Activated T-helper 1 cell treated with anti-CD3 and anti-CD28 coated beads, Interleukin-12 subunit alpha, Interleukin-12 subunit beta, Interleukin-2, Interleukin-4 antibody, amounts not matched to agents 30 ng/mL and 10 ng/mL and 1 ng/mL, durations not matched to agents 14 hours and 24 hours and 36 hours (primary cell): ENCODE measurements at places on chromosomes 6 and 20. TPM values are rescaled to one million over a fixed set of nuclear protein-coding genes. Genes with fewer than 3 reads are reported as not detected.

DNA sequence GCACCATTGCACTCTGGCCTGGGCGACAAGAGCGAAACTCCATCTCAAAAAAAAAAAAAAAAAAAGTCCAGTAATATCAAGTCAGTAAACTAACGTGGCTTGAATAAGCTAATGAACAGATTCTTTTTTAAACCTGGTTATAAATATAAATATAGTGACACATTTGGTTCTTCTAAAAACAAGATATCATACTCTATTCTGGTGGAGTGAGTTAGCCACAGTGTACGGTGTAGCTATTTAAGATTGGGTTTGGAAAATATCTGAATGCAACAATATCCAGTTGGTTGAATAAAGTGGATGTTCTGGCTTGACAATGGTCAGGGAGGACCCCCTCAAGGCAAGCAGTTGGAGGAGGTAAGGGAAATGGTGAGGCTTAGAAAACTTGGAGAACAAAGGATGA lies 5.9 kb upstream of the DEK start:
- no peak for DNase-seq

- no peak for DNase-seq
Observed at GRCh38 chr20:42267793-42268384, 649.7 kb upstream of the CHD6 start.

BNIP5 gene
- not detected in 2 replicates for total RNA-seq

DNA sequence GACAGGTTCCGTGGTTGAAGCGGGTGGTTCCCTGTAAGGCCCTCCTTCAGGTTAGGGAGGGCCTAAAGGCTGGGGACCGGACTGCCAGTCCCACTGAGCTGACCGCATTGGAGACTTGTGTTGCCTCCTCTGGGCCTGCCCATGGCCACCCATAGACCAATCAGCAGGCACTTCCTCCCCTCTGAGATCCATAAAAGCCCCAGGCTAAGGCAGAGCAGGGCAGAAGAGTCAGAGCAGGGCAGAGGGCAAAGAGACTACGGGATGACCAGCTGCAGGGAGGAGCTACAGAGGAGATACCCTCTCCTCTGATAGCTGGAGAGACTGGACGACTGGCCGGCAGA lies 537.4 kb downstream of the TENT5A start:
- no peak for DNase-seq

CALHM4 gene
- total RNA-seq: not detected in 2 replicates

PDE10A gene
- not detected in 2 replicates for total RNA-seq

DNA sequence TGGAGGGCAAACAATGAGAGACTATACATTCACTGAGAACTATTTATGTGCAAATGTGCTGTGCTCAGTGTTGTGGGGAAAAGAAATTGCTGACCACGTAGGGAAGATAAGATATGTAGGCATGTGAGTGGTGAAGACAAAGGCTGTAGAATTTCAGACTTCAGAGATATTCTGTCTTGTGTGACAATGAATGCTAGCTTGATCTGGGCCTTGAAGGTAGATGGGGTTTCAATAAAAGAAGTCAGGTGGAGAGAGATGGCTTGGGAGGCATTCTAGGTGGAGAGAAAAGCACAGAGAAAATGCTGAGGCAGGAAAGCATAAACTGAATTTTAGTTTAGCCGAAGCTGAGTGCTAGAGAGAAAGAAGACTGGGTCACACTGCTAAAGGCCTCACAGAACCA lies 56.8 kb upstream of the EEF1A1 start:
- no peak for DNase-seq

DNA sequence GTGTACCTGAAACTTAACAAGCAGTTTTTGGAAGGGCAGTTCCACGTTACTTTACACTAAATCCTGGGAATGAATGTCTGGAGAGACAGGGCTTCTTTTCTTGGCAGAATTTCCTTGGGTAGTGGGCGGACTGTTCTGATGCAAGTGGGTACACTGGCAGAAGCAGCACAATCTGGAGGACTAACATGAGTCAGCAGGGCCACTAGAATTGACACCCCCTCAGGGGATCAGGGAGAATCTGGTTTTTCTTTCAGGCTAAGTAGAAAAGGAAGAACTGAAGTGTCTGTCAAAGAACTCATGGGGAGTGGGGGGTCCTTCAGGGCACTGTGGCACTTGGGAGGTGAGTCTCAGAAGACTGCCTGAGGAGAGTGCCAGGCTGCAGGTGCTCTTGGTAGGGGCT lies 34.6 kb downstream of the PANK2 start:
- no peak for DNase-seq

DNA sequence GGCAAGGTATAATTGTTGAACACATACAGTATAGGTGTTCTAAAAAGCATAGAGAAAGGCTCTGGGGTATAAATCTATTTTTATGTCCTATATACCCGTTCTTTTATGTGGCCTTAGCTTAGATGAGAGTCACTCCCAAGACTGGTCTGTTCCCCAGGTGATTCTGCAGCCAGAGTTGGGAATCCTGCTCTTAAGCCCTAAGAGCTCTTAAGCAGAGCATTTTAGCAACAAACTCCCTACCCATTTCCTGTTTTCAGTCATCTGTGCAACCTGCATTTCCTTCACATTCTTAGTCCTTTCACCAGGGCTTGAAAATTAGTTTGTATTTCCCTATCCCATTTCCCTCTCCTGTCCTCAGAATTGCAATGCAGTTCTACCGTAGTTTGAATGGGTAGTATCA lies 166.1 kb downstream of the HS3ST5 start:
- DNase-seq: no peak

BLCAP gene
- 30.9 and 32.1 TPM in 2 replicates for total RNA-seq

DNA sequence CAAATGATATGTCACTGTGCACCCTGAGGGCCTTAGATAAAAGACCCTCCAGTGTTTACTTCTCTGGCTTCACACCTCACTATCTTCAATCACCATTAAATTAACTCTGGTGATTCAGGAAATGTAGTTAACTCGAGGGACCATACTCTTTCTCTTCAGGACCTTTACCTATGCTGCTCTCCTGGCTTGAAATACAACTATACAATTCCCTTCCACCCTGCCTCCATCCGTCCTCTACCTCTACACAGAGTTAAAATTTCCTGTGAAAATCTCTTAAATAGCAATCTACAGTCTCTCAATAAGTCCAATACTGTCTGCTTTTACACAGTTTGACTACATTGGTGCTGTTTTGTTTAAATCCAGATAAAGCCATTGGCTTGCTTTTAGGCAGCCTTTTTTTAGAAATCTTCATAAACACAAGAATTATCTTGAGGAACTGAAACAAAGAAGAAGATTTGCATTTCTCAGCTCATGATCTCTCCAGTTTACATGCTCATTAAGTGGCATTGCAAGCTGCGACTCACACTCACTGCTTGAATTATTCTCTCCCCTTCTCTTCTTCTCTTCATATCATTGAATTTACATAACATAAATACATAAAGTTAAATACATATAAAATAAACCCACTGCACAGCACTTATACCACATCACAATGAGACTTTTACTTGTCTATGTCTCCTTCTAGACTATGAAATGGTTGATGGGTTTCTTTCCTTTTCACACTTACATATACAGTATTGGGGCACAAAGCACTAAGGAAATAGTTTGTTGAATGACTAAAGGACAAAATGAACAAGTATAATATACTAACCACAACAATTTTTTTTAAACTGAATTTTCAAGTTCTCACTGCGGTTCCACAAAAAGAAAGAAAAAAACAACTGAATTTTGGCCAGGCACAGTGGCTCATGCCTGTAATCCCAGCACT lies 239.0 kb upstream of the KCNQ5 start:
- DNase-seq: no peak

DNA sequence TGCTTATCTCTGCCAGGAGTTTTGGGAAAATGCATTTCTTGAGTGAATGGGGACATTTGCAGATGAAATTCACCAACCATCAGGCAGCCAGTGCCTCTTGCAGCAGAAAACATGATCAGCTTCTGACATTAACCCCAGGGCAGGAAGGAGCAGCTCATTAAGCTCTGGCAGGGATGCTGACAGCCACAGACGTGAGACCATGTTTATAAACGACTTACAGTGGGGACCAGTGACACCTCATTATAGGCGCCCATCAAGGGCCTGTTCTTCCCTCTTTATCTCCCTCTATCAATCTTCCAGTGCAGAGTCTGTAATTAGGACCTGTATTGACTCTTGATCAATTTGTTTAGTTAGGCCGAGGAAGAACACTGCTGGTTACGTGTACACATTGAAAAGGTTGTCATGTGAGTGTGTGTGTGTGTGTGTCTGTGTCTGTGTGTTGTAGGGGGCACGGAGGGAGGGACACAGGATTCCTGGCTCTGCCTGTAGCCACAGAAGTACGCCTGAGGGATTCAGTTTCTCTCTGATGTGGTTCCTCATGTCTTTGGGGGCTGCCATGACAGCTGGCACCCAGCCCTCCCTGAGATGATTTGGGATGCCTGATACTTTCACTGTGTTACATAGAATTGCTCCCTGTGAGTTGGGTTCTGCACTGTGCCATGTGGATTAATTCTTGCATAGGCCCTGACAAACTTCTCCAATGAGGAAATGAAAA lies 428.4 kb upstream of the CHD6 start:
- DNase-seq: no peak

DNA sequence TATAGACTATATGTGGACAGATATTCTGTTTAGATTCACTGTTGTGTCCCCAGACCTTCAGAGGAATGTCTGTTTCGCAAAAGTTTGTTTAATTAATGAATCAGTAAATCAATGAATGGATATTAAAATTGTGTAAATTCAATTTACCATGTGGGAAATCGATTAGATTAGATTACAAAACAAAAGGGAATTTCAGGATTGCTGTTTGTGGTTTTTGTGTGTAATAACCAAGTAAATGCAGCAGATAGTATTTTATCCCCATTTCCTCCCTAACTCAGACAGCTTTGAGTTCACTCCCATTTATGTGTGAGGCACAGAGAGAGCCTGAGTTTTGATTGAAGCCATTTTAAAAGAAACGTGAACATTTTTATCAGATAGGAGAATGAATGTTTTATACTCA lies 214.8 kb downstream of the ADGB start:
- no peak for DNase-seq

DNA sequence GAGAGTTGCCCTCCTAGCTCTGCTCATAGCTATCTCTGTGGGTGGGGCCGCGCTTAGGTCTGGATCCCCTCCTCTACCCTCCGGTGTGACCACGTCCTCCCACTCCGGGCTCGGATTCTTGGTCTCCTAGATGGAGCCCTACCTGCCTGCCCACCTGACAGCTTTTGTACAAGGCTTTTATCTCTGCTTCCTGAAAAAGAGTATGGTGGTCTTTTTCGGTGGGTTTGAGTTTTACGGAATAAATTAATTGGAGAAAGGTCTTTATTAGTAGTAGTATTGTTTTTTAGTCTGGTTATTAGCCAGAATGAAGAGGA lies 773 bp downstream of the SMAP1 start:
- DNase-seq: no peak

ERMARD gene
- total RNA-seq: 26.9 and 29.2 TPM in 2 replicates

C6orf141 gene
- not detected in 2 replicates for total RNA-seq

DNA sequence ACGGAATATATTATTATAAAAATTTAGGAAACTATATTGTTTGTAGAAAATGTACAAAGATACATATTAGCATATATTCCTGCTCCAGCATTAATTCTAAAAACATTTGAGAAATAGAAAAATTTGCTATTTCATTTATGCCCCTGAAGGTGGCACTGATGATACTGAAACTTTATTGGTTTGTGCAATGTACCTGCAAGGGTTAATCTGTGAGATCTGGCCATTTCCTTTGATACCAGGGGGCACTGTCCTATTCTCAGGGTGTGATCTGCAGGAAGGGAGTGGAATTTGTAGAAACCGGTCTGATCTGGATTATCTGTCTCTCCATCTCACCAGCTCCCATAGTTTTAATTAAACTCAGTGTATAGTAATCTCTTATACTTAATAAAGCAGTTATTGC lies 625.1 kb upstream of the IMPG1 start:
- no peak for DNase-seq

NKAPL gene
- 0.16 TPM in 1 of 2 replicates, not detected in the other for total RNA-seq

RBPJL gene
- 0.18 TPM in 1 of 2 replicates, not detected in the other for total RNA-seq

GRCh38 chr6:157488058-157488457 lies 107.1 kb downstream of the ZDHHC14 start:
- no peak for DNase-seq

OR2H1 gene
- not detected in 2 replicates for total RNA-seq

GRCh38 chr20:52926505-52926904 lies 45.7 kb upstream of the TSHZ2 start:
- DNase-seq: no peak

- no peak for DNase-seq
Observed at GRCh38 chr6:47151232-47151898, 109.2 kb upstream of the ADGRF1 start.

CRYBG1 gene
- total RNA-seq: 10.2 and 11.4 TPM in 2 replicates

KLC4 gene
- total RNA-seq: 12.7 and 13.7 TPM in 2 replicates
